SK-MEL-5 (cell line): ENCODE measurements at places on chromosomes 4 and X. TPM values are rescaled to one million over a fixed set of nuclear protein-coding genes. Genes with fewer than 3 reads are reported as not detected.

Gene GSX2
- total RNA-seq = not detected in 2 replicates

Gene JCHAIN
- total RNA-seq = not detected in 2 replicates

Gene IRS4
- 0.08 TPM in 1 of 2 replicates, not detected in the other for total RNA-seq

Gene UGT2A1
- not detected in 2 replicates for total RNA-seq

Gene FABP2
- not detected in 2 replicates for total RNA-seq

Gene GAGE1
- total RNA-seq = 63.9 and 67.5 TPM in 2 replicates

Gene TMEM255A
- total RNA-seq = 27.2 and 28.1 TPM in 2 replicates

Gene SLC6A14
- total RNA-seq = not detected in 2 replicates

Gene GAB3
- total RNA-seq = 0.40 and 0.61 TPM in 2 replicates

Gene AGTR2
- total RNA-seq = not detected in 2 replicates

Gene SLC4A4
- total RNA-seq = 0.16 TPM in 2 replicates
